Activated CD4-positive, CD25-positive, alpha-beta regulatory T cell treated with anti-CD3 and anti-CD28 coated beads, Interleukin-2, amount 50 U/mL, for 24 hours (primary cell): ENCODE measurements at places on chromosomes 5 and 9.

GRCh38 chr9:112286926-112287325, 46.5 kb downstream of the PTBP3 start:
- ATAC-seq: no peak

DNA sequence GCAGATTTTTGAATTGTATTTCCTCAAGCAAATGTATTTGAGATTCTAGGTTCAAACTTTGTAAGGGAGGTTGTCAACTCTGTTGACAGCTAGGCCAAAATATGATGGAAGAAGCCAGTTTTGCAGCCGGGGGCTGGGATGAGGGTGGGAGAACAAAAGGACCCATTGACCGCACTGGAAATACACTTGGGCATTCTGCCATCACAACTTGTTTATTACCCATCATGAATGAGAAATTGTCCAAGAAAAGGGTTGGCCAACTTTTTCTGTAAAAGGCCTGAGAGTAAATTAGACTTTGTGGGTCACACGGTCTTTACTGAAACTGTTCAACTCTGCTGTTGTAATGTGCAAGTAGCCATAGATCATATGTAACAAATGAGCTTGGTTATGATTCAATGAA, 221.3 kb upstream of the KLF9 start:
- ATAC-seq: no peak

DNA sequence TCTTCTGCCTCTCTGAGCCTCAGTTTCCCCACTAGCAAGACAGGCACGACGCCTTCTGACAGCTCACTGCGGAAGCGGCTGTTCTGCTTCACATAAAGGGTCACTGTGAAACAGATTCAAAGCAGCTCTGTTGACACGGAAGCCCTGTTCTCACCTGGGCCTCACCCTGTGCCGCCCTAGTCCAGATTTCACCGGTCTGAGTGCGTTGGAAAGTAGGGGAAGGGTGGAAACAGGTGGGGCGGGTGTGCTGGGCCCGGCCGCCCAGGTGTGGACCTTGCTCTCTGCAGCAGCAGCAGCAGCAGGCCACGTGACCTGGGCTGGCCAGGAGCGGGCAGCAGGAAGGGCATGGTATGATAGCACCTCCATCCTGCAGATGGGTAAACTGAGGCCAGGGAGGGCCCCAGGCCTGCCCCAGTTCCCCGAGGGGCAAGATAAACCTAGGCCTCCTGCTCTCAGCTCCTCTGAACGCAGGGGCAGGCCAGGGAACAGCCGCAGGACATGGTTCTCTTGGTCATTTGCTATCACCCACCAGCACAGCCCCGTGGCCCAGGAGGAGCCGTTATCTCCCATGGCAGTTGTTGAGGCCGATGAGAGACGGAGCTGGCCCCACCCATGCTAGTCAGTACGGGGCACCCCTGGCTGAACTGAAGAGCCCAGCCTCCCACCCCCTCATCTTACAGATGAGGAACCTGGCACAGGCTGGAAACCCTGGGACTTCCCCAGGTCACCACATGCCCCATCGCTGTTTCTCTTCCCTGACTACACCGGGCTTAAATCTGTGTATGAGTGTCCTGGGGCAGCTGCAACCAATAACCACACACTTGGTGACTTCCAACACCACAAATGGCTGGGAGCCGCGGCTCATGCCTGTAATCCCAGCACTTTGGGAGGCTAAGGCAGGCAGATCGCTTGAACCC, 12.1 kb downstream of the PTGES2 start:
- peak; percentile 53 for ATAC-seq

DNA sequence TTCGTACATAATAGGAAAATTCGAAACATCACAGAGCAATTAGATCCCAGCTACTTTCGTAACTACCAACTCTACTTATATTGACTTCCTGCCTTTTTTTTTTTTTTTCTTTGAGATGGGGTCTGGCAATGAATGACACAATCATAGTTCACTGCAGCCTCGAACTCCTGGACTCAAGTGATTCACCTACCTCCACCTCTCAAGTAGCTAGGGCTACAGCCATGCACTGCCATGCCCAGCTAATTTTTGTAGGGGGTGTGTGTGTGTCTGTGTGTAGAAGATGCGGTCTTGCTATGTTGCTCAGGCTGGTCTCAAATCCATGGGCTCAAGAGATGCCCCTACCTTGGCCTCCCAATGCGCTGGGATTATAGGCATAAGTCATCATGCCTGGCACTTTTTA, 5.8 kb upstream of the PAIP2 start:
- ATAC-seq: peak; percentile 53

- no peak for ATAC-seq
Observed at GRCh38 chr5:1412163-1412562, 33.1 kb downstream of the SLC6A3 start.

GRCh38 chr9:36818242-36818938, 215.7 kb downstream of the PAX5 start:
- ATAC-seq: no peak

DNA sequence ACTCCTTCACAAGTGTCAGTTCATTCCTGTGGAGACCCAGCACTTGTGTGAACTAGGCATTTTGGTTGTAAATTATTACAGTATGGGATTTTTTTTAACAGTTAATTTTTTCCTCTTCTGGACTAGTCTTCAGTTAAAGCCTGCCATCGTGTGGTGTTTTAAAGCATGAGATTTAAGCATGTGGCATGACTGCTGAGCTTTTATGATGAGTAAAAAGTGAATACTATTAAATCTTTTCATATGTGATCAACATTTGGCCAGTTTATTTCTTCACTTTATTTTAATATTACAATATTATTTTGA, 25.0 kb downstream of the LMNB1 start:
- peak; percentile 36 for ATAC-seq

DNA sequence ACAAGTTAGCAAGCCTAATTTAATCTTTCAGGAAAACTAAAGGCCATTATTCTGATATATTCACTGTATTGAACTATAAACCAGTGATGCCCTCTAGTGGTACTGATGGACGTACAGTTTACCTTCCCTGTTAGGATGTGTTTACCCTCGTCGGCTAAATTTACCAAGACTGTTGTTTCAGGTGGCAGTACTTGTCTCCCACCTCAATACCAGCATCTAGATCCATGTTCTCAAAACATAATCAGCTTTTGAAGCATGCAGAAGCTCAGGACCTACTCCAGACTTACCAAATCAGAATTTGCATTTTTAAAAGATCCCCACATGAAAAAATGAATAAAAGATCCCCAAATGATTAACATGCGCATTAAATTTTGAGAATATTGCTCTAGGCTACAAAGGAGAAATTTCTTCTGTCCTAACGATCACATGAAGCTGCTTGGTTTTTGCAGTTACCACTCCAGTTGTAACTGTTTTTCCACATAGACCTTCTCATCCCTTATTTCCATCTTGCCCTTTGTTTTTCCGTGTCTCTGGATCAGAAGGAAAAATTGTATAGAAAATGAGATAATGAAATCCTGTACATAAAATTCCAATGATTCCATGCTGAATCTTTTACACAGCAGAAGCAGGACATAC, 3.2 kb upstream of the BAAT start:
- ATAC-seq: peak; percentile 55

DNA sequence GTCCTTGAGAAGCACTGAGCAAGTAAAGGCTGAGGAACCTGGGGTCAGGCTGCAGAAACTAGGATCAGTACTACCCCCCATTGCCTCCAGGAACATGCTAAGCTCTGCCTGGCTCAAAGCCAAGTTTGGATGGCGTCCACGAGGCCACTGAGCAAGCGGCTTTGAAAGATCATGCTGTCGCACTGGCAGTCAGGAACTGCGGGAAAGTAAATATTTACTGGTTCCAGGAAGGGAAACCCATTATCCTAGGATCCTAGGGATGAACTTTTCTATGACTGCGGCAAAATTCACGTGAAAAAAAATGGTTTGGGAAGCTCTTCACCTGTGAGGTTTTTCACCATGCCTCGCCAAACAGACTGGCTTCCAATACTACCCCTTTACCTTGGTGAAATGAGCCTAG, 75.3 kb upstream of the PJA2 start:
- no peak for ATAC-seq

DNA sequence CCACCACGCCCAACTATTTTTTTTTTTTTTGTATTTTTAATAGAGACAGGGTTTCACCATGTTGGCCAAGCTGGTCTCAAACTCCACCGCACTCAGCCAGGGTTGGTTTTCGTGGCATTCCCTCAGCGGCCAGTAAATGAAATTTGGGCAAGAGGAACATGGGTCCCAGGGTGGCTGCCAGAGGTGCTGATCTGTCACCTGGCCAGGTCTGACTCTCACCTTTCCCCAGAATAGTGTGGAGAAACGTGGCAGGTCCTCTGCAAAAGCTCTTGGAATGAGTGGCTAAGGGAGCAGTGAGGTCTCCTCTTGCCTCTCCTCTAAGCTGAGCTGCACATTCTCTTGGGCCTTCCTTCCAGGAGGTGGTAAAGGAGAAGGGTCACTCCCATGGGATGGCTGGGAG, 170.1 kb downstream of the IRX2 start:
- no peak for ATAC-seq

GRCh38 chr5:97909541-97909940, 726.5 kb upstream of the RIOK2 start:
- ATAC-seq: no peak

- ATAC-seq: no peak
Observed at GRCh38 chr9:93286252-93287188, 102.6 kb downstream of the WNK2 start.

- ATAC-seq: no peak
Observed at GRCh38 chr5:111434800-111435199, 77.5 kb downstream of the STARD4 start.

DNA sequence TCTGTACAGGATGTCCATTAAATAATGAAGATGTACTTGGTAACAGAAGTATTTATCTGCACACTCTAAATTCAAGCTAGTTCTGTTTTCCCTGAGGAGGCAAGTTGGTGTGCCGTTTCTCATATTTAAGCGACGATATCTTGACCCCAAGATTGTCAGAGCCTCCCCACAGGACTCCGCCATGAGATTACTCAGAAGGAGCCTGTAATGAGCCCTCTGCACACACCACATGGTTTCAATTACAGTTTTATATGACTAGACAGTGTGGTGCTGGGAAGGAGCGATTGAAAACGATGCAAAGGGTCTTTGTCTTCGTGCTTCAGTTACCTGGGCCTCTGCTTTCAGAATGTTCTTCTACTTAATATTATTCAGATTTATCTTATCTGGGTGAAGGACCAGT, 840.4 kb upstream of the WWC1 start:
- ATAC-seq: no peak

- no peak for ATAC-seq
Observed at GRCh38 chr5:83973925-83974815, 253.5 kb upstream of the HAPLN1 start.
